ENCODE measurements at places on chromosomes 4 and X. TPM values are rescaled to one million over a fixed set of nuclear protein-coding genes. Genes with fewer than 3 reads are reported as not detected.

Gene OTC
- 0.57 TPM for total RNA-seq

Gene TREX2
- 3.4 TPM for total RNA-seq

Gene HSFX4
- total RNA-seq, result not detected

Gene ASMT
- total RNA-seq, result not detected

Gene WDR17
- 0.11 TPM for total RNA-seq

Gene REPS2
- 0.99 TPM for total RNA-seq

Gene VAMP7
- 27.3 TPM for total RNA-seq

Gene POLN
- 1.4 TPM for total RNA-seq

Gene RPS6KA3
- 15.8 TPM for total RNA-seq

Gene SPANXN3
- total RNA-seq, result not detected

Gene FAM184B
- total RNA-seq, result 0.76 TPM

DNA sequence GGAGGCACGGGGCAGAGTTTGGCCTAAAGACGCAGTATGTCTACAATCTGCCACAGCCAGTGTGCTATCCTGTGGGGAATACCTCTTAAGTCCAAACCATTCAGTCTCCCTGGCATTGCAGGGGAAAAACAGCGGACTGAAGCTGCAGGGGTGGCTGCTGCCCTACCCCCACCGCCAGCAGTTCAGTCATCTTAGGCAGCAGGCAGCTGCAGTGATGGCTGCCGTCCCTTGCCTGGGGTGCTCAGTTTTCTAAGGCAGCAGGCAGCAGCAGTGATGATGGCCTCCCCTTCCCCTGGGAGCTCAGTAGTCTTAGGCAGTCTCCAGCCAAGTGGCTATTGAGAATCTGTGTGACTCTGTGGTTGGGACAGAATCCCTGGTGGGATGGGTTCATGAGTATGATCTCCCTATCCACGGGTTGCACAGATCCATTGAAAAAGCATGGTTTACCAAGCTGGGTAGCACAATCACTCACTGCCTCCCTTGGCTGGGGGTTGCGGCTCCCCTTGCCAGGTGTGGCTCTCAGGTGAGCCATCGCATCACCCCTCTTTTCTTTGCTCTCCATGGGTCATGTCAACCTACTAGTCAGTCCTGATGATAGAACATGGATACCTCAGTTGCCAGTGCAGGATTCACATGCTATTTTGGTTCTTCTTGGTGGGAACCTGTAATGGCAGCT lies 48.9 kb upstream of the GRID2 start:
- no peak for DNase-seq

DNA sequence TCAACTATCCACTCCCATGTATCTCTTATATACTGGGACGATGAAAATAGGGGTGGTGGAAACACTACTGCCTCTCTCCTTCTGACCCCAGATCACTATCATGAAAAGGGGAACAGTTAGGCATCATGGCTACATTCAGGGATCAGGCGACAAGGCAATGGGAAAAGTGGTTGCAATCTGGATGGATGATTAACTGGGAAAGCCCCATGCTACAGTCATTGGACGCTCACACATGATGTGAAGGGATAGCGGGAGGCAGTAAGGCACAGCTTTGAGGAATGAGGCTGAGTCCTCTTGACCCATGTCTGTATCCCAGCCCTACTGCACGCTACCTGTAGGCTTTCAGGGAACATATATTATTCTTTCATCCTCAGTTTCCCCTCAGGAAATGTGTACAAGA lies 10.2 kb downstream of the GASK1B start:
- no peak for DNase-seq

DNA sequence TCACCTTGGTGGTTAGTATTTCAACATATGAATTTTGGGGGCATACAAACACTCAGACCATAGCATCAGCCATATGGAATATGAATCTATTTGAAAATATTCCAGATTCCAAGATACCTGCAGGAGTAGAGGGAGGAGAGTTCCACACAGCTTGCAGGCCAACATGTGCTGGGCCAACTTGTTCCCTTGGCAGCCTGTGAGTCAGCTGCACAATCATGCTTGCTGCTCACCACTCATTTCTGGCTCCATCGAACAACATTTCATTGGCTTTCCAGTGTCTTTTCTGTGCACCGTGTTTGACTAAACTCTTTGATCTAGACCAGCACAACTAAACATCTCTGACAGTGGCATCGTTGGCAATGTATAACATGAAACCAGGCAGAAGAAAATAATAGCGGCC lies 282.5 kb upstream of the RASGEF1B start:
- no peak for DNase-seq

DNA sequence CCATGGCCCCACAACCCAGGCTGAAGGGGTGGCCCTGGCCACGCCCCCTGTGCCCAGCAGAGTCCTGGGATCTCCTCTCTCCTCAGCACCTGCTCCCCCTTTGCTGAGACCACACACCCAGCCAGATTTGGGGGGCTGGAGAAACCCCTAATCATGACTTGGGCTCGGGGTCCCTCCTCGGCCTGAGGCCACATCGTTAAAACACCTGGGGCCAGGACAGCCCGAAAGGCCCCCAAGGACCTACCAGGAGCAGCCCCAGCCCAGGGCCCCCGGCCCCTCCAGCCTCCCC lies 116.7 kb downstream of the FAM53A start:
- DNase-seq, result no peak

- no peak for DNase-seq
Observed at GRCh38 chr4:67521506-67521905, 23.8 kb downstream of the CENPC start.

DNA sequence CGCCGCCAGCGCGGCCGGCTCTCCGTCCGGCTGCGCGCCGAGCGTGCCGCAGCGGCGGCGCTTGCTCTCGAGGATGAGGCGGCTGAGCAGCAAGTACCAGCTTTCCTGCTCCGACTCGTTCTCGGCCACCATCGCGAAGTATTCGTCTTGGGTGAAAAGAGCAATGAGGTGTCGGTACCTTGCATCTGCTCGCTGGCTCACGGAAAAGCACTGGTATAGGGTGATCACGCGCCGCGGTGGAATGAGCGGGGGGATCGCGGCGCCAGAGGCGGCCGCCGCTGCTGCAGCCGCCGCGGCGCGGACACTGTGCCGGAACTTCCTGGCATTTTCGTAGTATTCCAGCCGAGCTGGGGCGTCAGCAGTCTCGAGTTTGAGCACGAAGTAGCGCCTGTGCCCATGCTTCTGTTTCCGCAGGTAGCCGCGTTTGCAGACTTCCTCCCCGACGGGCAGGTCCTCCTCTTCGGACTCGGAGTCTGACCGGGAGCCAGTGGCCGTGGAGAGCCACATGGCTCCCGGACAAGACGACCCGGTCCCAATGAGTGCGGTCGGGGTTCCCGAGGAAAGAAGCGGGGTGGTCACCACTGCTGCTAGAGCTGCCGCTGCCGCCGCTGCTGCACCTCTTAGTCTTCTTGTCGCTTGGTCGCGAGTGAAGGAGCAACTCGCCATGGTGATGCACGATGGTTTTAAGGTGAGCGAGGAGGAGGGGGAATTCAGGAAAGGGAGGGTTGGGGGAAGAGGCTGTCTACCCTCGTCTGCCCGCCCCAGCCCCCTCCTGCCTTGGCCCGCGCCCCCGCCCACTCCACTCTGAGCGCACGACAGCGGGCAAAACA lies 469 bp downstream of the IRS4 start:
- no peak for DNase-seq

GRCh38 chr4:125663896-125664767 lies 349.4 kb downstream of the FAT4 start:
- no peak for DNase-seq

DNA sequence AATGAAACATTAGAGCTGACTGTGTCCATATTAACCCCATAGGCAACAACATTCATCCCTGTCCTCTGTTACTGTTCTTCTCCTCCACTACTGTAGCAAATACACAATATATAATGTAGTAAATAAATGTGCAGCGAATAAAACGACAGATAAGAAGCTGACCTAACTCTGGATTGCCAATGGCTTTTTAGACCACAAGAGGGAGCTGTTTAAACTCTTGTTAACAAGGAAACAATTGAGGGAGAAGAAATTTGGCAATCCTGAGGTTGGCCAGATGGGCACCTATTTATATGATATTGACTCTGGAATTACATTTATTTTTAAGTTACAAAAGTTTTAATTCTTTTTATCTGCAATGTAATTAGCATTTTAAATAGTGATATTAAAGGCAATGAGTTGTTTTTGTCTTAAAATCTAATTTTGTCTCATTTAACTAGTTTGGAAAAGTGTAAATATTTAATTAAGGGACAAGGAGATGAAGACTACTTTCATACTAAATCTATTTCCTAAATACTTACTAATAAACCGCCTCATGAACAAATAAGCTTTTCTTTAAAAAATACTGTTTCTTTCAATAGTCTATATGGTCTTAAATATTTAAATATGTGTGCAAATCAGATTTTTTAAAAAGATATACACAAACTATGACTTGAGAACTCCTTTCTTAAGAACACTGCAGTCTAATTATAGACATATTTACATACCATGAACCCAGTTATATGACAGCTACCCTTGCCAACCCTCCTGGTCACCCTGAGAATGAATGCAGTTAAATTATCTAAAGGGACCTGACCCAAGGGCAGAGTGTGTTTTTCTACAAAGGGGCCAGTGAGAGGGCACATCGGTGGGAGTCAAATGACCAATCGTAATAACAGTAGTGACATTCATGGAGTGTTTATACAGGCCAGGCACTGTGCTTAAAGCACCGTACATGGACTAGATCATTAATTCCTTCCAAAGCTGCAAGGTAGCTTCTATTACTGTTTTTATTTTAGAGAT lies 52.9 kb upstream of the HPF1 start:
- DNase-seq, result no peak

DNA sequence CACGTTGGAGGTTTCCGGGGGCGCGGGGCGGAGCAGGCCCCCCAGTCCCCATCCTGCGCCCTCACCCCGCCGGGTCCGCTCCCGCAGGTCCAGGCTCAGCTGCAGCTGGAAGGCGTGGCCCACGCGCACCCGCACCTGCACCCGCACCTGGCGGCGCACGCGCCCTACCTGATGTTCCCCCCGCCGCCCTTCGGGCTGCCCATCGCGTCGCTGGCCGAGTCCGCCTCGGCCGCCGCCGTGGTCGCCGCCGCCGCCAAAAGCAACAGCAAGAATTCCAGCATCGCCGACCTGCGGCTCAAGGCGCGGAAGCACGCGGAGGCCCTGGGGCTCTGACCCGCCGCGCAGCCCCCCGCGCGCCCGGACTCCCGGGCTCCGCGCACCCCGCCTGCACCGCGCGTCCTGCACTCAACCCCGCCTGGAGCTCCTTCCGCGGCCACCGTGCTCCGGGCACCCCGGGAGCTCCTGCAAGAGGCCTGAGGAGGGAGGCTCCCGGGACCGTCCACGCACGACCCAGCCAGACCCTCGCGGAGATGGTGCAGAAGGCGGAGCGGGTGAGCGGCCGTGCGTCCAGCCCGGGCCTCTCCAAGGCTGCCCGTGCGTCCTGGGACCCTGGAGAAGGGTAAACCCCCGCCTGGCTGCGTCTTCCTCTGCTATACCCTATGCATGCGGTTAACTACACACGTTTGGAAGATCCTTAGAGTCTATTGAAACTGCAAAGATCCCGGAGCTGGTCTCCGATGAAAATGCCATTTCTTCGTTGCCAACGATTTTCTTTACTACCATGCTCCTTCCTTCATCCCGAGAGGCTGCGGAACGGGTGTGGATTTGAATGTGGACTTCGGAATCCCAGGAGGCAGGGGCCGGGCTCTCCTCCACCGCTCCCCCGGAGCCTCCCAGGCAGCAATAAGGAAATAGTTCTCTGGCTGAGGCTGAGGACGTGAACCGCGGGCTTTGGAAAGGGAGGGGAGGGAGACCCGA lies 14.0 kb downstream of the SHOX start:
- DNase-seq, result no peak

- DNase-seq, result no peak
Observed at GRCh38 chr4:41981456-41981855, at the start of gene DCAF4L1. Gene DCAF4L1 (plus strand): TSS chr4:41981756. CDS start chr4:41981793, 37 bp downstream.

DNA sequence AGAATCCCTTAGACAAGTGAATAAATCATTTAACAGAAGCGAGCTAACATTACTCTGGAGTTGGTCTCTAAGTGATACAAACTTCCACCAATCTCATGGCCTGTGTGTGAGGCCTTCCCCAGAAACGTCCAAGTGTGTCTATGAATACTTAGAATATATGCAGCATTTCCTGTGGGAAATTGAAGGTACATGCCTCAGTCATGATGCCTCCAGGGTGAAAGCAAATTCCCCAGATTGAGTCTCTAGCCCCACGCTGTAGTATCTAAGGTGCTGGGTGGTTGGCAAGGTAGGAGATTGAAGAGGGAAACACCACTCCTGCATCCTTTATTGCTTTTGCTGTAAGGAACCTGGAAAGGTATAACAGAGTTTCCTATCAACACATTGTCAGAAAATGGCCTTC lies 113.8 kb downstream of the IL13RA2 start:
- no peak for DNase-seq

DNA sequence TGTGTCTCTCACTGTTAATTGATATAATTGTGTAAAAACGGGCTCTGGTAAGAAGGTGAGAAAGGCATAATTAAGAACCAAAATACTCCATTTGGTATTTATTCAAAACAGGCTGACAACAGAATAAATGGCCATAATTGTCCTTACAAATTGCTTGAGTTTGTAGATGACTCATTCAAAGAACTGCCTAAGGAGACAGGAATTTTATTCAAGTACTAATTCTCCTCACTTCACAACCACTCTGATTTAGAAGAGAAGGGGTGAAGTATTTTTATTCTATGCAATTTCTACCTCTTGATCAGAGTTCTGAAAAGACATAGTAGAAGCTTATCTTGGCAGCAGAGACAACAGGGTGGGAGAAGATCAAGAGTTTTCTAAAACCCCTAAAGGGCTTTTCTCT lies 43.1 kb downstream of the ATP11C start:
- no peak for DNase-seq

DNA sequence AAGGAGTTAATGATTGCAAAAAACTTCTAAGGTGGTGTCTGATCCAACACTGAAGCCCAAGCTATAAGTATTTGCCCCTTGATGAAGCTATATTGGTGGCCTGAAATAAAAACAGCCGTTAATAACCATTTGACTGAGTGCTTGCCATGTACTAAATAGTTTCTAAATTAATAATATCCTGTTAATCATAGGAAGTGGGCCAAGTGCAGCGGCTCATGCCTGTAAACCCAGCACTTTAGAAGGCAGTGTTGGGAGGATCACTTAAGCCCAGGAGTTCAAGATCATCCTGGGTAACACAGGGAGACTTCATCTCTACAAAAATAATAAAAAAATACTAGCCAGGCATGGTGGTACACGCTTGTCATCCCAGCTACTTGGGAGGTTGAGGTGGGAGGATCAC lies 8.3 kb downstream of the NDP start:
- no peak for DNase-seq

DNA sequence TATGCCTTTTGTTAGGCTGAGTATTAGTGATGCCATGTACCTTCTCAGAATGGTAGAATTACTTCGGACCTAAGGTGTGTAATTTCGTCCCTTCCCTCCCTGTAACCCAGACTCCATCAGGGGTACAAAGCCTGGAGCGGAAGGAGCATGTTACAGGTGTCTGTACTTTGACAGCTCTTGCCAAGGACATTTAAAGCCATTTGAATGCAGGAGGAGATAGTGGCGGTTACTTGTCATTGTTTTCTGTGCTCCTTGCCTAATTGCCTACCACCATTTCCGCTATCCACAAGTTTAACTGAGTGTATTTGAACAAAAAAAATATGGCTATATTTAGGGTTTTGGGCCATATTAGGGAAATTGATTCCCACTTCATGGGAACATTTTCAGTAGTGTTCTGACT lies 1.8 kb downstream of the FNIP2 start:
- DNase-seq, result no peak

GRCh38 chrX:54223581-54223980 lies 40.5 kb upstream of the FAM120C start:
- no peak for DNase-seq

- no peak for DNase-seq
Observed at GRCh38 chrX:6941041-6941440, 206.5 kb upstream of the STS start.
